ENCODE measurements at places on chromosomes 12 and 14. TPM values are rescaled to one million over a fixed set of nuclear protein-coding genes. Genes with fewer than 3 reads are reported as not detected.

The L3HYPDH gene
- polyA plus RNA-seq = 22.0 TPM

The GPRC5D gene
- polyA plus RNA-seq = 0.32 TPM

The KHNYN gene
- 38.1 TPM for polyA plus RNA-seq

The TROAP gene
- 11.4 TPM for polyA plus RNA-seq

The ACOT4 gene
- polyA plus RNA-seq = 0.29 TPM

The GDF3 gene
- polyA plus RNA-seq = not detected

The INSM2 gene
- polyA plus RNA-seq = not detected

The RNF212B gene
- polyA plus RNA-seq = 0.59 TPM

All from forelimb muscle (tissue), 1 donor.